Activated CD8-positive, alpha-beta T cell treated with anti-CD3 and anti-CD28 coated beads for 36 hours (primary cell): ENCODE measurements at places on chromosomes 16 and 17.

DNA sequence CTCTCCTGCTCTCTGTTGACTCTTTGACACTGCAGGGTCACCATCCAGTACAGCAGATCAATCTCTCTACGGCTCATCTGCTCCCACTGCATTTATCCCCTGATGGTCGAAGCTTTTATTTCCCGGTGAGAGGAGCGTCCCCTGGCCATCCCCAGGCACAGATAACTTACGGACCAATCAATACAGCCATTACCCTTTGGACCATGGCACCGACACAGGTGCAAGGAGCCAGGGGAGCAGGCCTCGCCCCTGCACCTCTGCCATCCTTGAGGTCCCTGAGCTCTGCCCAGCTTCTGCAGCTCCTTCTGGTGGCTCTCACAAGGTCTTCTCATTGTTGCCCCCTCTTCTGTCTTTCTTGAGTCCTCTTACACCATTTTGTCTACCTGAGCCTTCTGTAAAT, 115.6 kb downstream of the SDK2 start:
- DNase-seq = no peak

- DNase-seq = peak; percentile 40
These were observed 1.5 kb downstream of the N4BP1 start for GRCh38 chr16:48608452-48608851.

- DNase-seq = no peak
These were observed 5.1 kb upstream of the HLF start for GRCh38 chr17:55259684-55260111.

- DNase-seq = no peak
These were observed 65.3 kb downstream of the RMI2 start for GRCh38 chr16:11410376-11411058.

- no peak for DNase-seq
These were observed 7.6 kb upstream of the FZD2 start for GRCh38 chr17:44549686-44550085.

- no peak for DNase-seq
These were observed 18.6 kb downstream of the RAD51D start for GRCh38 chr17:35101036-35101435.

DNA sequence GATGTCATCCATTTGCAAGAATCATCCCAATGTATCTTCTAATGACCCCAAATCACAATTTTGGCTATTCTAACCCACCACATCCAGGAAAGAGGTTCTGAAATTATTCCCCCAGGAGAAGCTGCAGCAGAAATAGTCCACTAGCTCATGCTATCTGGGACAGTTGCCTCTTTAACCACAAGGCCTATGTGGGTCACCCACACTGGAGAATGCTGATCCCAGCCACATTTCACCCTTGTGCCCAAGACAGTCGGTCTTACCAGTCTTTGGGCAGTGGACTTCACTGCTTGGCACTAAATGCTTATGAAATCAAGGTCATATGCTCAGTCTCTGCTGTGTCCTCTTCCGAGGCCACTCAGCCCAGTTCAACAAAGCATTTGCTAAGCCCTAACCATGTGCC, 27.0 kb downstream of the ABCC12 start:
- no peak for DNase-seq

DNA sequence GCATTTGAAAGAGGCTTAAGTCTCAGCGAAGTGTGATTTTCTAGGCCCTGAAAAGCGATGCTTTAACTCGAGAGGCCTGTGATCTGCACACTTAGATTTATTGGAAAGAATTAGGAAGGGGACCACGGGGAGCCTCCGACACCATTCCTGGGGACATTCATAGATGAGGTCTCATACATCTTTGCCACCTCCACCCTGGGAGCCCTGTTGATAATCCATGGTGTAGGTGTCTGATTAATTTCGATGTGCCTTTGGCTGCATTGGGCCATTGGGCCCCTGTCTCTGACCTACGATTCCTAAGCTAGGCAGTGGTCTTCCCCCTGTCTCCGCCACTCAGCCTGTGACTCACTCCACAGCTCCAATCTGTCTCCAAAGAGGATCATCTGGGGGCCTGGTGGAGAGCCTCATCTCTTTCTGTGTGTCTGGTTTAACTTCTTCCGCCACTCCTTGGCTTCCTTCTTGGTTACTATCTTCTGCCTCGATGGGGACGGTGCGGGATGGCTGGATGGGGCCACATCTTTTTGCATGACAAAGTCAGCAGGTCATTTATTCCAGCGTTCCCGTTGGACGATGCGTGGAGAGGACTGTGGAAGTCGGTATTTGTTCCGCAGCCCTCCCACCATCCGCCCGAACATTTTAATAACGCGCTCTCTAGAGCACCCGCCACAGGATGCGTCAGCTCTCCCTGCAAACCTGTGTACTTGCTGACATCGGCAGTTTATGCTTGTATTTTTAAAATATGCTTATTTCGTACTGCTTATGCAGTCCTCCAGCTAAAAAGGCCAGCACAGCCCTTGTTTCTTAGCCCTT, 109.3 kb downstream of the IRX3 start:
- DNase-seq = no peak

- DNase-seq = no peak
These were observed 8.9 kb downstream of the CCNF start for GRCh38 chr16:2438121-2438520.

DNA sequence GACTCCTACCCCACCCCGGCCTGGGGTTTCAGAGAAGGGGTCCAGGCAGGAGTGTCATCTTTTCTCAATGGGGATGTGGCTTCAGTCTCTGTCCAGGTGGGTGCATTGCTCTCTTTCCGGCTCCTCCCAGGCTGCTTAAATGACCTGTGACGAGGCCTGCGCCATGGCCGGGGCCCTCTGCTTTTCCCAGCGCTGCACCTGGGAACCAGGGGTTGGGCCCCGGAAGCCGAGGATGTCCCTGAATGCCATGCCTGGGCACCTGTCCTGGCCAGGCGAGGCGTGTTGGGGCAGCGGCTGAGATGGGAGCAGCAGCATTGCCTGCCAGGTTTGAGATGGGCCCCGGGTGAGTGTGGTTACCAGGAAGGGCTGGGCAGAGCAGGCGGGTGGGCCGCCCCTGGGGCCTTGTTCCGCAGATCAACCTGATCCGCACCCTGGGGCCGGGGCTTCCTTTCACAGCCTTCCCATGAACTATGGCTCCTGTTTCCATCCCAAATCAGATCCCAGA, 147.4 kb downstream of the SEC14L1 start:
- DNase-seq = no peak

- no peak for DNase-seq
These were observed 9.3 kb downstream of the ENDOV start for GRCh38 chr17:80424261-80424660.

GRCh38 chr17:8038954-8039610, at the start of gene ALOX15B:
ALOX15B (plus strand) TSS chr17:8039059; CDS start chr17:8039156, 97 bp downstream.
- DNase-seq = peak; percentile 34
